K562 (cell line): ENCODE measurements at places on chromosomes 7 and 10. TPM values are rescaled to one million over a fixed set of nuclear protein-coding genes. Genes with fewer than 3 reads are reported as not detected.

- no peak for DNase-seq
Measured at GRCh38 chr10:94097656-94098055, 103.9 kb downstream of the PLCE1 start.

Gene TAS2R39
- not detected in 2 replicates for total RNA-seq

Gene KLLN
- total RNA-seq = 0.25 and 0.40 TPM in 2 replicates

DNA sequence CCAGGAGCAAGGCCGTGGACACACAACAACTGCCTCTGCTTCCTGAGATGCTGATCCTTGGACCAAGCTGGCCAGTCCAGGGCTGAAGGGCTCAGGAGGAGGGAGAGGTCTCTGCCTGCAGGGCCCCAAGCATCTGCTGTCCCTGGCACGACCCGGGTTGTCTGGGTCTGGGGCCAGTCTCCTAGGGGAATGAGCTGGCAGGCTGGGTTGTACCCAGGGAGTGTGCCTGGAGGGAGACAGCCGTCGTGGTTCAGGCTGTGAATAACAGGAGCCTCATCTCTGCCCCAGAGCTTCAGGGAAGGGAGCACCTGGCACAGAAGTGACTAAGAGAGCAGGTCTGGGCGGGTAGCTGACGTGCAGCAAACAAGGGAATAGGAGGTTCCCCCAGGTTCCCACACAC is 17.9 kb upstream of the SERPINE1 start:
- no peak for DNase-seq

Gene LBX1
- not detected in 2 replicates for total RNA-seq

Gene CALML5
- total RNA-seq = not detected in 2 replicates

- DNase-seq = no peak
Measured at GRCh38 chr10:34092891-34093290, 722.2 kb downstream of the PARD3 start.

DNA sequence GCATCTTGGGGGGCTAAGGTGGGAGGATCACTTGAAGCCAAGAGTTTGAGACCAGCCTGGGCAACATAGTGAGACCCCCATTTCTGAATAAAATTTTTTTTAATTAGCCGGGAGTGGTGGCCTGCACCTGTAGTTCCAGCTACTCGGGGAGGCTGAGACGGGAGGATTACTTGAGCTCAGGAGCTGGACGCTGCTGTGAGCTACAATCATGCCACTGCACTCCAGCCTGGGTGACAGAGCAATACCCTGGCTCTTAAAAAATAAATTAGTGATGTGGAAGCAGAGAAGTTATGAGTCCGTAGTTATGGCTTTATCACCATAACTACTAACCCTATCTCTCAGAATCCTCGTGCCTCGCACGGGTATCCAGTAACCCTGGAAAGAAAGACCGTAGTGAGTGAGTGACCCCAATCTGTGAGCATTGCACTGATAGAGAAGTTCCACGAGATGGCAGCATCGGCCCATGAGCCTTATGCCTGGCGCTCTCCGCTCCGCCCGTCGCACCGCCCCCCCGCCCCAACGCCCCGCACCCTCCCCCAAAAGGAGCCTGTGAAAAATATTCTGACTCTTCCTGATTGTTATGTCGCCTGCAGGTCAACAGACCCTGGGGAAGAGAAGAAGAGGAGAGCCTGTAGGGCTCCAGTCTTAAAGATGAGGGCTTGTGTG is 4.9 kb upstream of the SLC29A3 start:
- DNase-seq = peak; percentile 90

- DNase-seq = no peak
Measured at GRCh38 chr10:123413353-123413752, 252.8 kb upstream of the GPR26 start.

- no peak for DNase-seq
Measured at GRCh38 chr7:86708031-86708680, 64.4 kb downstream of the GRM3 start.

- DNase-seq = no peak
Measured at GRCh38 chr10:108852211-108852610, 1071.1 kb downstream of the XPNPEP1 start.

GRCh38 chr10:33722067-33722466 is 387.6 kb upstream of the NRP1 start:
- DNase-seq = no peak

DNA sequence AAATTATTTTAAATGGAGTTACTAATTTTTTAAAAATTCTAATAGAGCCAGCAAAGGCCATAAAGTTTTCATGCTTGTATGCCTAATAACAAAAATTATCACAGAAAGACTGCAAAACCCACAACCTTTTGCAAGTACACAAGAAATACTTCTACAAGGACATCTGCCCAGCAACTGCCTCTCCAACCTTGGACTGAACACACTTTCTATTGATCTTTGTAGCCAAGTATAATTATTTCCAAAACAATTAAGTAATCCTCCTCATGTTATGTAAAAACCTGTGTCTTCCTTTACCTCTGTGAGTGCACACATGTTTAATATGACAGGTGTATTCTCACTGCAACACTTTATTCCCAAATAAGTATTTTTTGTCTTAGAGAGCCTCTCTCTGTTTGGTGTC is 16.6 kb upstream of the ACSM6 start:
- no peak for DNase-seq

- DNase-seq = no peak
Measured at GRCh38 chr10:93601146-93601773, at the start of gene RBP4. RBP4 (minus strand) TSS chr10:93601235; CDS start chr10:93601028, 207 bp downstream.

Gene AGR2
- 0.66 and 0.98 TPM in 2 replicates for total RNA-seq

DNA sequence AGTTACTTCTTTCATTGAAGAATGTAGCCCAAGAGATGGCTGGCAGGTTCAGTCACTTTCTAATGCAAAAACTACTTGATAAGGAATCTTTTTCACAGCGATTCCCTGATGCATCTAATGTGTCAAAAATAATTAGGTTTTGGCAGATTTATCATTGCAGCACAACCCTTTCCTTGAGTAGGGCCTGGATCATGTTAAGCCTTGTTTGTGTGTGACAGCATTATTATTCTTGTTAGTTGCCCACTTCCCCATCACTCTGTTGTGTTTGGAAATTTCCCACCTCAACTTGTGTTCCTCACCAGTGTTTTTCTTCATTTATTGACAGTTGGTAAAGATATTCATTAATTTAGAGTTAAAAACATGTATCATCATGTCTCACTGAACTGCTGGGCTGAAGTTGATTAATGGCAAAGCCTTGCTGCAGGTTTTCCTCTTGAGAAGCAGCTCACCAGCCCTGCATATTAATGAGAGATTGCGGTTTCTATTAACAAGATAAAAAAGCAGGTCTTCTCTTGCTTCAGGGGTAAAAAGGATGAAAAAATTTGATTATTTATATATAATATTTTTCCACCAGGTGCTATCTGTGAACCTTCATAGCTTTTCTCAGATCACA is 233.3 kb upstream of the MDFIC start:
- no peak for DNase-seq

DNA sequence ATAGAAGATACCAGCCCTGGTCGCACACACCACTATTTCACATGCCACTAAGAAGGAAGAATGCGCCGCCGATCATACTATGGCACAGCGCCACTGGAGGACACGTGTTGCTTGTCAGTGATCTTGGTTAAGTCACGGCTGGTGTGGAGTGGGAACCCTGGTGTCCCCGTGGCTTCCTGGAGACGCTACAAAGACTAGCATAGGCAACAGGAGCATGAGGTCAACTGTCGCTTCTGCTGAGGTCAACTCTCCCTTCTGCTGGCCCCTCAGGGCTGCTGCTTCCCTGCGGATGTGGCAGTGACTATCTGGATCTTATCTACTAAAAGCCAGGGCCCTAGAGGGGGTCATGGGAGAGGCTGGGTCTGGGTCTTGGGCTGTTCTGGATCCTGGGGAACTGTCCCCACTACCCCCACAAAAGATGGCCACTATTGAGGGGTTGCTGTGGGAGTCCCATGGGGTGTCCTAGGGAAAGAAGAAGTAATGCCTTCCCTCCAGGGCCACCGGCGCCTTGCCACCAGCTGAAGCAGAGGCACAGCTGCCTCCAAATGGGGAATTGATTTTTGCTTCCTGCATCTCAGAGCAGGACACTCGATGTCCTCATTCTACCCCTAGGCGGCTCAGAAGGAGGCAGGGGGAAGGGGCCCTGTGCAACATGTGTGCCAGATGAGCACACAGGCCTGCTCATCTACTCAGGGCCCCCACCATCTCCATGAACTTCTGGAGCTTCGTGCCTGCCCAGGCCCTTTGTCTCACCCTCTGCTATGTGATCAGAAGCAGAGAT is 76.6 kb upstream of the PPIF start:
- peak; percentile 66 for DNase-seq

DNA sequence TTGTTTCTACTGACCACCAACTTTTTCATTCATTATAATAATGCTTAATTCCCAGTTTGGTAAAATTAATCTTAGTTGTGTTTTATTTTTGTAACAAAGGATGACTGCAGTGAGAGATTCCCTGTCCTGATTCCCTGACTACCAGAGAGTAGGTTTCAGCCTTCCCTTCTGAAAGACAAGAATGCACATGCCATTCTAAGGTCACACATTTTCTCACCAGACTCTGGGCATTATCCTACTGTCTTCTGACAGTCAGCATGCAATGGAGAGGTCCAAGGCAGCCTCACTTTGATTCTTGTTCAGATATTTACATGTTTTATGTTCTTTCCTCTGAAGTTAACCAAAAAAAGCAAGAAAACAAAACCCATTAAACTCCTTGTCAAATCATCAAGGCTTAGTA is 372.7 kb upstream of the CDC14C start:
- DNase-seq = no peak

DNA sequence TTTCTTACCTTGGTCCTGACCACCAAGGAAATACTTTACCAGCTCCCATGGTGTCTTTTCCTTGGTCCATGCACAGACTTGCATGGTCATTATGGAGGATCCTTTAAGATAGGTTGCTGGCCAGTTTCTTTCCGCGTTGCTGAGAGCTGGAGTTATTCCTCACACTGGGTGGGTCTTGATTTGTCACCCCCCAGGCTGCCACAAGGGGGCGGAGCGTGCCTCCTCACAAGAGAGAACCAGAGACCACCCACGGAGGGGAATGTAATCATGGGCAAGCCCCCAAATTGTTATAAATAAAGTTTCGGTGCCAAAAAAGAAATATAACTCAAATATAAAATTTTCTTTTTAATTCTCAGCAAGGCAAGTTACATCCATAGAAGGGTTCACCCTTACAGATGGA is 10.5 kb upstream of the TRIM24 start:
- DNase-seq = no peak

GRCh38 chr7:30246392-30246791 is 38.0 kb upstream of the ZNRF2 start:
- DNase-seq = no peak

DNA sequence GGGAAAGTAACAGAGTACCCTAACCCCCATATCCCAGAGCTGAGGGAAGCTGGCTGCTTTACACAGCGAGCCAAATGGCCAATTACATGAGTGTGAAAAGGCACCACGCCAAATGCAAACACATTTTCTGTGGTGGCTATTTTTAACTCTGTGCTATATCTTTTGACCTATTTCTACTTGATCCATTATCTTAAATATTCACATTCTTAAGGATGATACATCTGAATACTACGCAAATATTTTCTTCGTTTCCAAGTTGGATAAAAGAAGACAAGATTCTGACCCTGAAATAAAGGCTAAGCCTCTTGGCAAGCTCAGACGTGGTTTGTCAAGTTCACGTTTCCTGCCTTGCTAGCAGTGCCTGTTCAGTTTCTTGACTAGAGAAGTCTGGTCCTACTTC is 146.7 kb upstream of the TMEM196 start:
- no peak for DNase-seq

Gene AGMO
- 0.36 and 0.60 TPM in 2 replicates for total RNA-seq

- no peak for DNase-seq
Measured at GRCh38 chr7:102170393-102170970, 116.2 kb upstream of the SH2B2 start.

GRCh38 chr7:101542527-101543241 is 86.4 kb downstream of the MYL10 start:
- peak; percentile 68 for DNase-seq

Gene ZNF853
- total RNA-seq = not detected in 2 replicates

Gene TEX36
- total RNA-seq = not detected in 2 replicates

DNA sequence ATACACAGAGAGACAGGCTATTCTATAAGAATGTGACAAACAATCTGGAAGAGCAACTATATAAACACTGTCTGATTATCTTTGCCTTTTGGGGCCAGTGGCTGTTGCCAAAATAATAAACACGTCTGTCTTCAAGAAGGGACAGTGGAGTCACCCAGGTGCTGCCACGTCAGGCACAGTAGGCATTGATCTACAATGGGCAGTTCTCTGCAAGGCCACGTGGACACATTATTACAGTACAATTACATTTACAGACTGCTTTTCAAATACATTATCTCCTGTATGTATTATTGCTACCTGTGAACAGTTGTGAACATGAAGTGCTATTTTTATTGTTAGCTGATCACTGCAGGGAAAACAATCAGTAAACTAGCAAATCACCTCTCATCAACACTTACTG is 14.0 kb downstream of the DNMBP start:
- no peak for DNase-seq

GRCh38 chr7:155287284-155287935 is 10.3 kb upstream of the INSIG1 start:
- no peak for DNase-seq

Gene VIM
- total RNA-seq = 571 and 621 TPM in 2 replicates

DNA sequence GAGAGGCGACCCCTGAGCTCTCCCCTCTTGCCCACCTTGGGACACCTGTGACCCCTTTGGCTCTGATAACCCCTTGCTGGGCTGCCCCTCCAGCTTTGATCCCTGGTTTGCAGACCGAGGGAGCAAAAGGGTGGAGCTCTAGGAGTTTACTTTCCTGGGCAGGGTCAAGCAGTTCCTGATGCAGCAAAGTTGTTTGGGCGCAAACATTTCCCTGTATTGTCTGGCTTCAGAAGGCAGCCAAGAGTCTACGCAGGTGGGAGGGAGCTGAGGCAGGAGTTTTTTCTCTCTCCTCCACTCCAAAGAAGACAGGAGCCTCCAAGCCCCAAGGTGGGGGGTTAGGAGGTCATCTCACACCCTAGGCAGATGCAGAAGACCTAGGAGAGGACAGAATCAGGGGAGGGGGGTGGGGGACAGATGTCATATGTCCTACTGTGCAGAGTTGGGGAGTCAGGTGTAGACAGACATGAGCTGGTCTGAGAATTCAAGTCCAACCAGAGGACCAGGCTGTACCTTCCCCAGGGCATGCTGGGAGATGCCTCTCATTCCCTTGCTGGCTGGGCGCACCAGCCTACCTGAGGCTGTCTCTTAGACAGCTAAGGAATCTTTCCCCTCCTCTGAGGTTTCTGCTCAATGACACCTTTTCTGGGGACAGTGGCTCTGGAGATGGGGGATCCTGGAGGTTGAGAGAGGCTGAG is 20.5 kb downstream of the TMEM270 start:
- no peak for DNase-seq

GRCh38 chr10:13971601-13972475 is 358.9 kb downstream of the FRMD4A start:
- DNase-seq = no peak

Gene CADPS2
- 0.04 and 0.18 TPM in 2 replicates for total RNA-seq

GRCh38 chr10:43120116-43120928 is 17.9 kb upstream of the CSGALNACT2 start:
- DNase-seq = no peak
